Skin of body (tissue), 3 donors: ENCODE measurements at places on chromosomes 7 and 10.

DNA sequence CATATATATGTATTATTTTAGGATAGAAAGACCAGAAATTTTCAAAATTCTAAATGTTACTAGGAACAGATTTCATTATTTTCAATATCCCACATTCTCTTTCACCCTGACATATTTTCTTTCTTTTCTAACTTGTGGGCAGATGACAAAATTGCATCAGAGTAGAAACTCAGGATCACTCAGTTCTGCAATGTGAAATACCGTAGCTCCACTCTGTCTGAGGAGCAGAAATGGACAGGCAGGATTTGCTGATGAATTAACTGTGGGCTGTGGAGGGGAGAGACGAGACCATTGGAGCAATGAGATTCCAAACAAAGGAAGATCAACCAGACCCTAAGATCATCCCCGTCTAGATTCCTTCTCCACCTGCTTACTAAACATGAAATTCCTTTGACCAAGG, 37.0 kb upstream of the SVOPL start:
- no peak for DNase-seq

GRCh38 chr7:29596593-29597178, 33.1 kb downstream of the PRR15 start:
- peak; percentile 25 for DNase-seq

DNA sequence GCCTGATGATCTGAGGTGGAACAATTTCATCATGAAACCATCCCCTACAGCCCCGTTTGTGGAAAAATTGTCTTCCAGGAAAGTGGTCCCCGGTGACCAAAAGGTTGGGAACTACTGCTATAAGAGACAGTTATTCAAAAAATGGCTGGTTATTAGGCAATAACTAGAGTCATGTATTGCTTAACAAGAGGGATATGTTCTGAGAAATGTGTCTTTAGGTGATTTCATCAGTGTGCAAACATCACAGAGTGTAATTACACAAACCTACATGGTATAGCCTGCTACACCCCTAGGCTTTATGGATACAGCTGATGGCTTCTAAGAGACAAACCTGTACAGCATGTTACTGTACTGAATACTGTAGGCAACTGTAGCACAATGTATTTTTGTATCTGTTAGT, 71.3 kb upstream of the CSTF2T start:
- DNase-seq = no peak

GRCh38 chr10:44413416-44413815, 28.5 kb upstream of the CXCL12 start:
- DNase-seq = no peak

GRCh38 chr10:14618674-14619073, 156.0 kb downstream of the FAM107B start:
- no peak for DNase-seq

- DNase-seq = no peak
Observed at GRCh38 chr7:131625817-131626372, 69.5 kb upstream of the PODXL start.

DNA sequence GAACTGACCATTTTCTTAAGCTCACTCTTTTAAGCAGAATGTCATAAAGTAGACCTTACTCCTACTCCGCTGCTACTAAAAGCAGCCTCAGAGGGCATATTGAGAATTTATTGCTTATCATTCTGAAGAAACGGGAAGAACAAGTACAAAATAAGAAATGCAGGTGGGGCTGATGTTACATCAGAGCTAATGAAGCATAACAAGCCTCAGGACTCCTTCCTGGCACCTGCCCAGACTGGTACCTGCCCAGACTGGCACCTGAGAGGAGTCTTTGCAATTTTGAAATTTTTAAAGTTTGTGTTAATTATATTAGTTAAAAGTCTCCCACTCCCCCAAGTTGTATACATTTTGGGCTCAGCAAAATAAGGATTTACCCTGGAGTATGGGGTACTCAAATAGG, 162.4 kb downstream of the SEMA3E start:
- no peak for DNase-seq

- no peak for DNase-seq
Observed at GRCh38 chr10:17067376-17068264, 62.0 kb downstream of the CUBN start.

- DNase-seq = no peak
Observed at GRCh38 chr7:27191161-27191731, 6.2 kb upstream of the HOXA11 start.

DNA sequence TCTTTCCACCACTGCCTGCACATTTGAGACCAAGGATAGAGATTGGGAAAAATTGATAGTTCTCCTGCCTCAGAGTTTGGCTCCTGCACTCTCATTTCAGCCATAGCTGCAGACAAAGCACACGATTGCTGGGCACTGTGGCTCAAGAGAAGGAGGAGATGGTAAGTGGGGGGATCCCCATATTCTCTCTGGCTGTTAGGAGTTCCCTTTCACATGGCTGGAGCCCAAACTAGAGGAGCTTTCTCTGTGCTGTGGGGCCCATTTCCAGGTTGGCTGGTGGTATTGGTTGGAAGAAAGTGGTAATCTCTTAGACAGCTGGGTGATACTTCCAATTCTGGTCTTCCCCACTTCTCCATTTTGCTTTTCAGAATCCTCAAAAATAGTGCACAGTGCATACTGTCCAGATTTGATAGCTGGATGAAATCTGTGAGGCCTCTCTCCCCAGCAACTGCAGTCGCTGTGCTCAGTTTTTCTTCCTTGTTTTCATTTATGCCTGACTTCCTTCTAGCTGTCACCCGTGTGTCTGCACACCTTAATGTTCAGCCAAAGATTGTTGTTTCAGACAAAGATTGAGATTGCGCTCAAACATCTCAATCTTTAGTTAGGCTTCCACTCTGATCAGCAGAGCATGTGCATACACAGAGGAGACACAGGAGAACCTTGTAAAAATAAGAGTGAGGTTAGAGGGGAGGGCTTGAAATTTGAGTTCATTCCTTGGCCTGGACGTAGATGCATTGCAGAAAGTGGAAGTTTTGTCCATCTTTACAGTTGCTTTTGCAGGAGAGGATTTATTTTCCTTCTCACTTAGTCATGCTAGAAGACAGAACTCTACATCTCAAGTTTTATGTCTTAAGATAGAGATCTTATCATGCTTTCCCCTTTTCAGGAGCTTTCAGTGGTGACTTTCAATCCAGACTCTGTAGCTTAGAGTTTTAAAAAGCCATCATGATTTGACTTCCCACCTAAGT, 28.6 kb downstream of the RABGEF1 start:
- DNase-seq = no peak

GRCh38 chr7:835485-836401, 3.5 kb downstream of the SUN1 start:
- peak; percentile 56 for DNase-seq

DNA sequence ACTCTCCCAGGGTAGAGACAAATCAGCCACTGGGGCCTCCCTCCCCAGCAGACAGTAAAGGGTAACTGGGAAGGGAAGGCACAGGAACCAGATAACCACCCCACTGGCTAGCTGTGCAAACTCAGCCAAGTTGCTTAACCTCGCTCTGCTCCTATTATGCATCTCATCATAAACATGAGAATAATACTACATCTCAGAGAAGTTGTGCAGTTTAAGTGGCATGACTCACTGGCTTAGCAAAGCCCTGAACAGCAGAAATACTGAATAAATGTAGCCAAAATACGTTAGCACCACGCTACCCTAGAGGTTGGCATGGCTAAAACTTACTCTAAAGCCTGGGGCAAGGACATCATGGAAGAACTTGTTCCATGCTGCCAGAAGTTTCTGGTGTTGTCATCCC, 128.1 kb upstream of the ANK3 start:
- no peak for DNase-seq

DNA sequence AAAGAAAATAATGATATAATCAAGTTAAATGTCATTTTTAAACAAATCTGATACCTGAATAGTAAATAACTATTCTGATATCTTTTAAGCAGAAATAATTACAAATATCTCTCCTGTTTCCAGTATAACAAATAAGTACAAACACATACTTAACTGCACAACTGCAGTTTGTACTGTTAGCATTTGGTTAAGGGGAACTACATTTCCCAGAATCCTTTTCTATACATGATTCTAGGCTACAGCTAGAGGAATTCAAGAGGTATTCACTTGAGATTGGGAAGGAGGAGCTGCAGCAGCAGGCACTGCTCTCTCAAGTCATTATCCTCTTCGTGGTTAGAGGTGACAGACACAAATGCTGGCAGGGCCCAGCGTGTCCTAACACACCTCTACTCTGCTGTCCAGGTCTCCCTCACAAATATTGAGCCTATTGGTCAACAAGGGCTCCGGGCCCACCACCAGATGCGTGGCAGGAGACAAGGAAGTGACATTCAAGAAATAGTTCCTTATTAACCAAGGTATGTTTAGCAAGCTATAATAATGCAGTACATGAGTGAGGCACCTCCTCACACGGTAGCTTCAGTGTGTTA, 255.1 kb upstream of the MKLN1 start:
- no peak for DNase-seq

DNA sequence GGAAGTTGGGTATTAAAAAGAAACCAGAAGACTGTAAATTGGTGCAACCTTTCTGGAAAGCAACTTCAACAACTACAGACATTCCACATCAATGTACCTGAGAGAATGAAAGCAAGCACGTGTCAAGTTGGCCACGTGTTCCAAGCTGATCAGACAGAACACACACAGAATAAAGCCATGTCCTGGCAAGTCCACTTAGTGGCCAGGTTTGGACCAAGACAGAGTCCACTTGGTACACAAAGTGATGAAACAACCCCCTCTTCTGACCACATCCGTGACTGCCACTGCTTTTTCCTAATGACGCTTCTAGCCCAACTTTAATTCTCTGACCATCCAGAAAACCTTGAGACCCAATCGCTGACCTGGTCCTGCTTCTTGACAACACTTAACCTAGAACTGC, 109.4 kb downstream of the ABLIM1 start:
- no peak for DNase-seq

DNA sequence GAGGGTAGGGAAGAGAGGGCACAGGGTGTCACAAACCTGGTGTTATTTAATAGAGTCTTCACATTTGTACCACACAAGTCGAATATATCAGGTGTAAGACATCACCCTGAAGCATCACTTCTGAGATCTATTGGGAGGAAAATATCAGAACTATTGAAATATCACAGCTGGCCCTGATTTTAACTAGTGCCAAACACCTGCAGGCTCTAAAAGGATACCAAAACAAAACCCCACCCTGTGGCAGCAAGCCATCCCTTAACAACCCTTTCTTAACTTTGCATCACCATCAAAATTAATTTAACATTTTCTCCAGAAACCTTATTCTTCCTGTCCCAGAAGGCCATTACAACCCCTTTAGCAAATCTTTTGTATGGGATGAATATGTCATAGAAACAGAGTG, 365.4 kb downstream of the SUGCT start:
- DNase-seq = no peak

GRCh38 chr10:126504063-126504760, 115.9 kb upstream of the ADAM12 start:
- peak; percentile 60 for DNase-seq

DNA sequence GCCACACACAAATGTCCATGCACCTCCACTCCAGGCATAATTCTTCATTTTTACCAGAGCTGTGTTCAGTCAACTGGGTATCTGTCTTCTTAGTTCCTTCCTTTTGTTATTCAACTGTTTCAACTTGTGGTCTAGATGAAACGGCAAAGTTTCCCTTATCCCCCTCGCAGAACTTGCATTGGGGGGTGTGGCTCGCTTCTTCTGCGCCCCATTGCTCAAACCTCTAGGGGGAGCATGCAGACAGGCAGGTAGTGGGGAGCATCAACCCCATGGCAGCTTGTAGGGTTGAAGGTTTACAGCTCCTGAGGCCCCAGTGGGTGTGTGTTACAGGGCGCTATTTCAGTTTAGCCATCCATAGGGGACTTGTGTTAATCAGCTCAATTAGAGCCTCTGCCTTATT, 38.3 kb upstream of the COBL start:
- DNase-seq = no peak

GRCh38 chr10:13788711-13789447, 202.1 kb downstream of the PRPF18 start:
- DNase-seq = peak; percentile 39

GRCh38 chr10:80454513-80455460, 677 bp downstream of the TSPAN14 start:
- DNase-seq = no peak

- no peak for DNase-seq
Observed at GRCh38 chr10:116780691-116781205, 38.4 kb upstream of the HSPA12A start.

DNA sequence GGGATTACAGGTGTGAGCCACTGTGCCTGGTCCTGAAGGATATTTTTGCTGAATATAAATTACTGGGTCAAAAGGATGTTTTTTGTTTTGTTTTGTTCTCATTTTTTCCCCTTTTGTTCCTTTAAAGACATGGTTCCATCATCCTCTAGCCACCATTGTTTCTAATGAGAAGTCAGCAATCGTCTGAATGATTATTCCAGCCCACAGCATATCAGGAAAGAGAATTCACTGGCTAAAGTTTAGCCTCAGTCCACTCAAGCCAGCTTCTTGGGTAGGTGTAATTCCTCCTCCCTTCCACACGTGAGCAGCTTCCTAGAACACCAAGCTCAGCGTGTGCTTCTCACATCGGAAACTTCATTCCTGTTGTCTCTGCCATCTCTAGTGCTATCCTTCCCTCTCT, 112.8 kb upstream of the INSIG1 start:
- DNase-seq = no peak

DNA sequence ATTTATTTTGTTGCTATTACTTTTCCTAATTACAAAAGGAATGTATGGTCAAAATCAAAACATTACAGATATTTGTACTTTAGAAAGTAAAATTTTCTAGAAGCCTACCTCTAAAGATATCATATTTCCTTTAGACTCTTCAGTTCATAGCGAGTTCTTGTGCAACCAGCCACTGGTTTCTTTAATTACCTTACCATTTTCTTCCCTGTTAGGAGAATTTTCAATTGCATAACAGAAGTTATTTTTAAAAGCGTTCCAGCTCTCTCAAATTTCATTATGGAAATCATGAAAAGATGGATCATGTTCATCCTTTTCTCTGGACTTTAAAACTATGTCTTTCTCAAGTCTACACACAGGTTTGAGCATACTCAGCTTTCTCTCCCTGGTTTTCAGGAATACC, 5.0 kb upstream of the TRUB1 start:
- DNase-seq = no peak

DNA sequence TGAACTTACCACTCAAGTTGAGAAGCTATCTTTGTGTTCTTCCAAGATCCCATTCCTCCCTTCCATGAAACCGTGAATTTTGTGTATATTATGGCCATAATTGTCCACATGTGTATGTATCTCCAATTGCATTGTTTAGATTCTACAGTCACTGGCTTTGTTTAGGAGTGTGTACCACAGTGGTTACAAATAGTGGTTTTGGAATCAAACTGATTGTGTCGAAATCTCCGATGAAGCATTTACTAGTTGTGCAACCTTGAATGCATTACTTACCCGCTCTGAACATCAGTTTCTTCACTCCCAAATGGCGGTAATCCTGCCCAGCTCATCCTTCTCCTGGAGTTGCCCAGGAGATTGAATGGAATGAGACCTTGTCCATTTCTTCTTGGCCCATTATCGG, 145.0 kb upstream of the ZNF32 start:
- DNase-seq = peak; percentile 33

GRCh38 chr10:69744971-69745370, 56.7 kb upstream of the COL13A1 start:
- no peak for DNase-seq
